T-helper 17 cell (primary cell): ENCODE measurements at places on chromosomes 4 and X. TPM values are rescaled to one million over a fixed set of nuclear protein-coding genes. Genes with fewer than 3 reads are reported as not detected.

DNA sequence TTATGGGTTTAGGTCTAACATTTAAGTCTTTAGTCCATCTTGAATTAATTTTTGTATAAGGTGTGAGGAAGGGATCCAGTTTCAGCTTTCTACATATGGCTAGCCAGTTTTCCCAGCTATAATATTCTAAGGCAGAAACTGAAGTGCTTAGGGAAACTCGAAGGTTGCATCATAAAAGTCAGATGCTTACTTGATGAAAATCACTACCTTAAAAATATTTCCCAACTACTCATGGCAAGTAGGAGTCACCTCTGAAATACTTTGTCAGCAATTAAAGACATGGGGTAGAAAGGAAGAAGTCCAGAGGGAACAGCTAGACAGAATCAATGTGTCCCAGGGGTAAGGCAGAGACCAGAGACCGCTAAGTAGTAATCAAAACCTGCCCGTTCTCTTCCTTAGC, 6.3 kb upstream of the AP1S2 start:
- DNase-seq = no peak

Gene NLGN4X
- total RNA-seq = not detected

Gene ZNF674
- total RNA-seq = 1.6 TPM

Gene CLCN4
- 0.37 TPM for total RNA-seq

- DNase-seq = no peak
Observed at GRCh38 chr4:7557456-7557855, 122.7 kb upstream of the PSAPL1 start.

GRCh38 chr4:82905205-82905604, 4.7 kb downstream of the THAP9 start:
- DNase-seq = no peak

GRCh38 chr4:7107166-7107905, 39.5 kb upstream of the GRPEL1 start:
- DNase-seq = no peak

Gene TNIP2
- 66.0 TPM for total RNA-seq

GRCh38 chrX:17550011-17550410, 175.0 kb downstream of the NHS start:
- no peak for DNase-seq

DNA sequence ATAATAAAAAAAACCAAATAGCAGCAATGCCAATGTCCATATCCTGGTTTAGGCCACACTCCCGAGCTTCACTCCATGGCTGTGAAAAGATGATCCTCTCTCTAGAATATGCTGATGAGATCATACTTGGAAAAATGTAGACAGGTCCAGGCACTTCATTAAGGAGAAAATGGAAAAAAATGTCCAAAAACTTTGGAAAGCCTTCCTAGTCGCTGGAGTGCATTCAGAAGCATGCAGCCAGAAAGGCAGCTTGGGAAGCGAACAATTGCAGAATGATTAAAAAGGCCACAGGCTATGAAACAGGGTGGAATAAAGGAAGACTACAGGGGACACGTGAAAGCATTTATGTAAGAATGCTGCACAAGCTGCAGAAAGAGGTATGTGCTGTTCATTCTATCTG, 165.6 kb upstream of the HCCS start:
- DNase-seq = no peak

Gene MAB21L2
- total RNA-seq = not detected

- DNase-seq = no peak
Observed at GRCh38 chr4:3114377-3114776, 39.9 kb downstream of the HTT start.

DNA sequence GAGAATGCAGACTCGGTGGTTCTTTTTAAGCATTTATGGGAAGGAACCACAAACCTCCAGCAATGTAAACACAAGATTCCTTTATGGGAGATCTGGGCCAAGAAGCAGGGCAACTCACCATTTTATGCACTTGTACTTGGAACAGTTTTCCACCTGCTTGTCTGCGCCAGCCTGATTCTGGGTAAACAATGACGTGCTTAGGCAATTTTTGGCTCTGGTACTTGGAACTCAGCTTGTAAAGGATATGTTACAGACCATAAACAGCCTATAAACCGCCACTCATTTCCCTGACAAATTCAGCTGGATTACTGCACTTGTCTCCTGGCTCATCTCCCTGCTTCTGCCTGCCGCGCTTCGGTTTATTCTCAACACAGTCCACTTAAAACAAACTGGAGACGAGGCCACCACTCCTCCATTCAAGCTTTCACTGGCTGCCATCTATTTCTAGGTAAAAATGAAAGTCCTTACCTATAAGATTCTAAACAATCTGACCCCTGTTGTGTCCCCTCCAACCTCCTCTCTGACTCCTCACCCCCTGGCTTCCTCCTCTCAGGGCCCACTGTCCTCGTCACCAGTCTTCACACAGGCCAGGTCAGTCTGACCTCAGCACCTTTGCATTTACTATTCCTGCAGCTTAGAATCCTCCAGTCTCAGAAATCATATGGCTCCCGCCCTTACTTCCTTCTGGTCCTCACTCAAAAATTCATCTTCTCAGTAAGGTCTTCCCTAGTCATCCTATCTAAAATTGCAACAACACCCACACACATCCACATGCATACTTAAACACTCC, 205.9 kb upstream of the GALNT7 start:
- no peak for DNase-seq

DNA sequence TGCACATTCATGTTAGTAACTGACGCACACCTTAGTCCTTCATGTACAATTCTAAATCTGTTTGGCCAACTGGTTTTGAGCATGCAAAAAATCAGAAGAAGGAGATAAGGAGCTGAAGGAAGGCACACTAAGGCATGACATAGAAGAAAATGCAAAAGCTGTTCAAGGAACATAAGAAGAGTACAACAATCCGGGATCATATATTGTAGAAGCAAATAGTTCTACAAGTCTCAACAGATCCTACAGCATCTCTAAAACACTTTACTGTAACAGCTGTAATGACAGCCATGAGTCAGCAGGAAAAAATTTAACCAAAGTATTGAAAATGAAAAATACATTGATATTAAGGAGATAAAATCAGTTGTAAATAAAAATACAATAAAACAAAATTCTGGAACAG, 57.7 kb downstream of the KLHL13 start:
- no peak for DNase-seq

DNA sequence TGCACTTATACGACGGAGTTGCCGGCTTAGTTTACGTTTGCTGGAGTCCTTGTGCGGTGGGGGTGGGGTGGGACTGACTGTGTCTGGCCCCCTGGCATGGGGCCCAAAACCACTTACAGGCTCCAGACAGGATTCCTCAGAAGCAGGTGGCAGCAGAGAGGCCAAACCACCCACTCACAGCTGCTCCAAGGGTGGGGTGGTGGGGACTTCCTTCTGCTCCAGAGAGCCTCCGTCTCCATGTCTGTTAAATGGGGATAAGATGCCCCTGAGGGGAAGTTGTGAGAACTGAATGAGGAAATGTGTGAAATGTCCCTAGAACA, 36.7 kb downstream of the PSAPL1 start:
- DNase-seq = no peak

- no peak for DNase-seq
Observed at GRCh38 chrX:139766545-139766983, 58.6 kb upstream of the MCF2 start.

DNA sequence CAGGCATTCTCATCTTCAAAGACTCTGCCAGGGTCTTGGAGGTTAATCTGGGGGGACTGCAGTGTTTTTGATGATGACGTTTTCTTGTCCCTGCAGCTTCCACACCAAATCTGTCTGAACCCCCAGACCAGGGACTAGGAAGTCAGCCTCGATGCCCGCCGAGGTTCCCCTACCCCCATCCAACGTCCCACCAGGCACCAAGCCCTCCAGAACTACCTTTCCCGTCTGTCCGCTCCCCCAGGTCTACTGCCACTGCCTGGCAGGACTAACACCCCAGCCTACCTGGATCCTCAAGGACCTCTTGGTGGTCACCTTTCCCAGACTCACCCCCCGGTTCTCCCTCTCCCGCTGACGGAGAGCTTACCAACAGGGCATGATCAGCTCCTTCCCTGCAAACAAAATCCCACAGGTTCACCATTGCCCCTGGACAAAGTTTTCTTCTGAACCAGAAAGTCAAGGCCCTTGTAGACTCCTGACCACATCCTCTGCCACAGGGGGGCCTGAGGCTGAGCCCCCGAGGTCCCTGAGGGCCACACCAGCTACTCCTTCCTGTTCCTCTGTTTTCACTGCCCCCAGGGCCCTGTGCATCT, 40.9 kb downstream of the HMX1 start:
- no peak for DNase-seq

DNA sequence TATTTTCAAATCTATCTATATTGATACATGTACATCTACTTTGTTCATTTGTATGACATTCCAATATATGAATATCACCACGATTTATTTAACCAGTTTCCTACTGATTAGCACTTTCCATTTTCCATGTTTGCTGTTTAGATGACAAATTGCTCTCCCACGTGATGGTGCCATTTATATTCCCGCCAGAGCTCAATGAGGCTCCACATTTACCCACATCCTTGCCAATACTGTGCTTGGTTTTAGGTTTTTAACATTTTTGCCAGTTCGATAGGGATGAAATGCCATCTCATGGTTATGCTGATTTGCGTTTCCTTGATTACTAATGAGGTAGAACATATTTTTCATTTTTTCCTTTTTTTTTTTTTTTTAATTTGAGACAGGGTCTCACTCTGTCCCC, 86.7 kb upstream of the TRIM2 start:
- no peak for DNase-seq

Gene SLC38A5
- total RNA-seq = 27.7 TPM

GRCh38 chr4:123750044-123750443, 353.4 kb downstream of the SPRY1 start:
- no peak for DNase-seq

DNA sequence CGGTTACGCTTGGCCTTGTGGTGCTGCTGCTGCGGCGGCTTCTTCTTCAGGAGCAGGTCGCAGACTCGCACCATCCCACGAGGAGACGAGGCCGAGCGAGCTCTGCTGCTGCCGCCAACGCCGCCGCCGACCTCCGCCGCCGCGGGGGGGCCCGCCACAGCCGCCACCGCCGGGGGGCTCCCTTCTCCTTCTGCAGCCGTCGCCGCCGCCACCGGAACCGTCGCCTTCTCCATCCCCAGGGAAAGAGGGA, 237 bp downstream of the ANKRD17 start:
- DNase-seq = no peak

Gene SLC2A9
- 2.8 TPM for total RNA-seq

GRCh38 chrX:130085551-130086446, 24.5 kb downstream of the ELF4 start:
- DNase-seq = no peak
